ENCODE measurements at places on chromosomes 16 and 17.
A peak's percentile ranks its signal among the peaks of the same experiment; 100 is the strongest.

DNA sequence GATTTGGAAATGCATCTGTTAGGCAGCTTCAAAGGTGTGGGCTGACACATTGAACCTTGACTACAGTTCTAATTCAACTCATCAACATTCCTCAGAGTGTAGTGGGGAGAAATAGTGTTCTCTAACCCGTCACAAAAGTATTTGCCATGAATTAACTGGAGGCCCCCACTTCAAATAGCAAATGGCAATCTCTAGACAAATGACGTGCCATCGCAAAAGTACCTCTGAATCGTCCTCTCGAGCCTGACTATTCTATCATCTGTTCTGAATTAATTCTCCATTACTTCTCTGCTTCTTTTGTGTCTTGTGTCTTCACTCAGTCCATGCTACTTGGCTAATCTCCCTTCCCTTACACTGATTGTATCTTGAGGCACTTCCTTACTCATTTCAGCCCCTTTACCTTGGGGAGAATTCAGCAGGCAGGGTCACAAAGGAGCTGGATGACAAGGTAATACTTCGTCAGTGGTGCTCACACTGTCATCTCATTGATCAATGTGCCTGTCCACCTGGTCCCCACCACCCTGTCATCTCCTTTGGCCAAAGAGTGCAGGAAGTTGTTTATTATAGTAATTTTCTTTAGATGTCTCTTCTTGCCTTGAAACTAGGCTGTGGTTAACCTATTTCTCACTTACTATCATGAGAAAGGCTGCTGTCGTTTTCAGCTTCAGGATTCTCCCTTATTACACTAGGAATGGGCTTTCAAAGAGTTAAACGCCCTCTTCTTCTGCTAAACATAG, 108.4 kb downstream of the SYCE1L start:
- no peak for DNase-seq

DNA sequence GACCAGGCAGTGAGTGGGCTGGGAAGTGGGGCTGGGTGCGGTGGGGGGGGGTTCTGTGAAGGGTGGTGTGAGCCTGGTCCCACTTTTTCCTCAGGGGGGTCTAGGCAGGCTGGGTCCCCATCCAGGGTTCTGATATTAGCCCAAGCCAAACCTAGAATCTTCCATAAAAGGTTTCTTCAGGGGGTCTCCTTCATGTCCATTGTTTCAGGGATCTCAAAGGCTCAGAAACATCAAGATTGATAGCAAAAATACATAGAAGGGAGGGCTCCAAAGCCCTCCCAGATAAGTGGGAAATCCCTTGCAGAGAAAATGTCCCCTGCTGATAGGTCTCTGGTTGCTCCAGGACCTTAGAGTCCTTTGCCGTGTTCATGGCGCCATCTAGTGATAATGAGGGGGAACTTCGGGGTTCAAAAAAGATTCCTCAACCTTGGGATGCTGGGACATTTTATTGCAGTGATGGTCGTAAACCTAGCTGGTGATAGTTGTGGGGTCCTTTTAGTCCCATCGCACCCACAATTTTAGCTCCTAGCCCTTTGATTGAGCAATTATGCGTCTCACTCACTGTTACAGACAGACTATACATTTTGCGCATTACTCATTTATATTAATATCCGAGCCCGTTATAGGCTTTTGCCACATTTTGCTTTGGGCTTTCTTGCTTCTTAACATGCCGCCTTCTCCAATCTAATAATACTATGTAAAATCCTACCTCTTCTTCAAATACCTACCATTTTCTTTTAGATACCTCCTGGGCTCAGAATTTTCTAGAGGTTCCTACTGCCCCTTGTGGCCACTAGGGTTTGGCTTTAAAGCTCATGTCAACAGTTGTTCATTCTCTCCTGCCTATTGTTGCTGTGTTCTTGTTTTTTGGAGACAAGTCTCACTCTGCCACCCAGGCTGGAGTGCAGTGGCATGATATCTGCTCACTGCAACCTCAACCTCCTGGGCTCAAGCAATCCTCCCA, 35.1 kb downstream of the IGF2BP1 start:
- peak; percentile 75 for DNase-seq

DNA sequence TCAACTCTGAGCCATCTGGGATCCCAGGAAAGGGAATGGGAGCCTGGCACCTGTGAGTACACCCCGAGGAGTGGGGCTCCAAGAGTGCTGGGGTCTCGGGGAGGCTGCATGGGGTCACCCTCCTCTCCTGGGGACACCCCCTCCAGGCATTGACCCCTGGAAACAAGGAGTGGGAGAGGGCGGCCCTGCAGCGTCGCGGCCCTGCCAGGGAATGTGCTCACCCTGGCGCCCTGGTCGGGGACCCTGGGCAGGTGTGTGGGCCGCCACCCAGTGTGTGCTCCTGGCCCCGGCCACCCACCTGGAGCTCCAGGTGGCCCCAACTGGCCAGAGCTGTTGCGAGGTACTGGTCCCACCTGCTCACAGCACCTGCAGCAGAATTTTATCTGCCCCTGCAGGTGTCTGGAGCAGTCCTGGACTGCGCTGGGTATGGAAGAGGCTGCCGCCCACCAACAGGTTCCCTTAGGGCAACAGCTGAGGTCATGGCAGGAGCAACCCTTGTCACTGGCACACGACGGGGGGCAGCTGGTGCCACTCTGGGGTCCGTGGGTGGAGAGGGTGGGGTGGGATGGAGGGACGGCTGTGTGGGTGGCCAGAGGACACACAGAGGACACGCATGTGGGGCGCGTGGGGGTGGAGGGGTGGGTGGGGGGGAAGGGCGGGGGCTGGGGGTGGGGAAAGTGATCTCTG, 5.4 kb upstream of the PABPN1L start:
- DNase-seq: no peak

DNA sequence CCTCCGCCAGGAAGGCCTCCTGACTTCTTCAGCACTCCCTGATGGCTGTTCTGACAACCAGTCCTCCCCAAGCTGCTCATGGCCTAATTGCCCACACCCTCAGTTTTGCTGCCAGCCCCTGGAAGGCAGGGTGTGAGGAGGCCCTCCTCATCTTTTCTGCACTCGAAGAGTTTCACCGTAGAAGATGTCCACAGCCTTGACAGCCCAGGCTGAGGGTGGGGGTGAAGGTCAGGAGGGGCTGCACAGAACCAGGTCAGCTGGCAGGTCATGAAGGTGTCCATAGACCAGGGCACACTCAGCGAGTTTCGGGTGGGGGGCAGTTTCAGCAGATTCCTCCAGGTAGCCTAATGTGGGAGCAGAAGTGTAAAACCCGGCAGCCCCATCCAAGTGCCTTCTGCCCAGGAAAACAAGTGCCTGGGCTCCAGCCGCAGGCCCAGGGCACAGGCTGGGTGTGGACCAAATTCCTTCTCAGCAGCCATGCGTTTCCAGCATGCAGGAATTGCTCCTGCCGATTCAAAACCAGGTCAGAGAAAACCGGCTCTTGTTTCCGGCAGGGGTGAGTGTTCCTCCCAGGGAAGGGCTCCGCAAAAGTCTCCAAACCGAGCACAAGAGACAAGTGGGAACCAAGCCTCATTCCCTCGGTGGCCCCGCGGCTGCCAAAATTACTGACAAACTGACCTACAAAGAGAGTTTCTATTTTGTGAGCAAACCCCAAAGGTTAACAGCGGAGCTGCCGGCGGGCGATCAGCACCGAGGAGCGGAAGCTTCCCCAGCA, 228.8 kb downstream of the C16orf78 start:
- no peak for DNase-seq
